ENCODE measurements at places on chromosomes 13 and 19.

GRCh38 chr13:113399755-113400149, 35.8 kb upstream of the GRTP1 start:
- no peak for DNase-seq

DNA sequence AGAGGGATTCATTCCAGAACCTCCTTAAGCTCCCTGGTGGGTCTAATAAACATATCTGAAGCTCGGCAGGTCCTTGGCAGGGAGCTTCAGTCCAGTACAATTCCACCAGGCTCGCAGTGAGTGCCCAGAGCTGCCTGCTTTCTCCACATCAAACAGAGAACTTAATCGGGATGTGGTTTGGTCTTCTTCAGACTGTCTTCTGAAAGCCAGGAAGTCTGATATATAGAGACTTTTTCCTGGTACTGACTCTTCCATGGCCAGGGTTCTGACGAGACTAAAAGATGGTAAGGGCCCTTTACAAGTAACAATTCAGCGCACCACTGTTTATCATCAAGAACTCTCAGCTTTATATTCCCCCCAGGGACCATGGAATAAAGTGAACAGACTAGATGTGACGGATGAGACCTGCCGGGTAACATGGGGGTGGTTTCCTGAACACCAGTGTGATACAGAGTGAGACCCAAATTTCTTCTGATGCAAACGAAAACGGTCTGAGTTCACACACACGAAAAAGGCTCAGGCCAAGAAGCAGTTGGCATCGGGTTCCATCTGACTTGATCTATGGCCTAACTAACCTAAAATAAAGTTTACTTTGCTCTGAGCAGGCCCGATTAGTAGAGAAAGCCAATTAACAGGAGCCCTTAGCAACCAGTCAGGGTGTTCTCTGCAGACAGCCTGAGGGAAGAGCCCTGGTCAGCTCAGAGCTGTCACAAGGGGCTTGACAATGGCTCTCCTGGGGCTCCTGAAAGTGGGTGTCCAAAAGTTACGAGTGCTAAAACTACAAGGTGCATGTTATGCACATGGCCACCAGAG, 29.0 kb downstream of the RANBP3 start:
- DNase-seq = no peak

DNA sequence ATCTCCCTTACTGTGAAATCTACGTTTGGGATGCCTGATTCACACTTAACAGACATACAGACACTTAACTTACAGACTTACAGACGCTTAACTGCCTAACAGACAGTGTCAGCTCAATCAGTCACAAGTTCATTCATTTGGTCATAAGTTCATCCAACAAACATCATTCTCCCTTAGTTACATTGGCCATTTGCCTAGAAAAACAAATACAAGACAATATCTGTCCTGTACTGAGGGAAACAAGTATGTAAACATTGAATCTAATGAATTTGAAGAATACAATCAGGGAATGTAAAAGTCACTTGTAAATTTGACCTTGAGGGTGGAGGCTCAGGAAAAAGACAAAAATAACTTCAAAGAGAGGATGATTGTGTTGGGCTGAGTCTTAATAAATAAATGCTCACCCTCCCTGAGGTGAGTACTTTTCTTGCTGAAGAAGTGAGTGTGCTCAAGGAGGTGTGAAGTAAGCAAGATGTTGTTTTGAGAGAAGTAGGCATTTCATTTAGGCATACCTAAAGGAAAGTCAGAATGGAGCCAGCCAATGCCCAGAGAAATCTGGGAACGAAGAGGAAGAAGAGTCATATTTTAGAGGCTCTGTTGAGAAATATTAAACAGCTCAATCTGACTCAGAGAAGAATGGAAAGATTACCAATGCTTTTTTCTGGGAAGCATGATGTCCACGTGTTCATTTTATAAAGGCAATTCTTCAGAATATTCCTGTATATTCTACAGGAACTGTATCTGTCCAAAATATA, 958.4 kb upstream of the SLC10A2 start:
- no peak for DNase-seq

DNA sequence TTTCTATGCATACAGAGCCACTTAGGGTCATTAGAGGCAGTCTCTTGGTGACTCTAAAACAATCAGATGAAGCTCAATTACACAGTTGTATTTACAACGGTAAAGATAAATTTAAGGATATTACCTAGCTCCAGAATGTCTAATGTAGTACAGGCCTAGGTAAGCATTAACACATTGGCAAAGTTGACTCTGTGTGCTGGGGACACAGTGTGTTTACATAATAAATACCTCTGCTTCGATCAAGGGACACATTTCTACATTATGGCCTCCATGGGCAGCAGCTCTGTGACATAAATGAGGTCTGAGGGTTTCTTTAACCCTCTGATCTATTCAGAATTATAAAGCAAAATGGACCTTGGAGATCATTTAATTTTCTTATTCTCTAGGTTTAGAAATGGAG, 74.7 kb downstream of the SERP2 start:
- DNase-seq = no peak

- DNase-seq = no peak
Measured at GRCh38 chr19:49997709-49998108, 27.5 kb downstream of the VRK3 start.

DNA sequence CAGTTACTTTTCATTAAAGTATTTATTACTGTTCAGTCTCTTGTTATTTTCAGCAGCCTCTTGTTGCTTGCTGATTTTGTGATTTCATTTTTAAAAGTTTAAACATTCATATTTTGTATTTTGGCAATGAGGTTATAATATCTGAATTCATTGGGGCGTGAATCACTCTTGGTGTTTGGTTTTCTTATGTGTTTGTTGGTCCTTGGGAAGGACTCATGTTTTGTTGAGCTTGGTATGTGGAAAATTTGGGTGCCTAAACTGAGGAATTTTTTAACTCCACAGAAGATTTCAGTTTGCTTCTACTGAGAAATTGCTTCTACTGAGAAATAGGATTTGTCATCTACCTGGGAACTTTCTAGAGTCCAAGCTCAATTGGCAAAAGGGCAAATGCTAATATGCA, 38.2 kb downstream of the PDS5B start:
- DNase-seq = no peak

- no peak for DNase-seq
Measured at GRCh38 chr13:107900775-107901174, 314.6 kb downstream of the LIG4 start.

GRCh38 chr13:108213946-108214345, 1.4 kb downstream of the LIG4 start:
- DNase-seq = no peak

GRCh38 chr19:14673088-14673487, 1.6 kb downstream of the ADGRE3 start:
- DNase-seq = no peak

- no peak for DNase-seq
Measured at GRCh38 chr13:34155931-34156607, 338.1 kb downstream of the RFC3 start.

GRCh38 chr13:113875429-113875815, 11.5 kb upstream of the GAS6 start:
- DNase-seq = no peak

DNA sequence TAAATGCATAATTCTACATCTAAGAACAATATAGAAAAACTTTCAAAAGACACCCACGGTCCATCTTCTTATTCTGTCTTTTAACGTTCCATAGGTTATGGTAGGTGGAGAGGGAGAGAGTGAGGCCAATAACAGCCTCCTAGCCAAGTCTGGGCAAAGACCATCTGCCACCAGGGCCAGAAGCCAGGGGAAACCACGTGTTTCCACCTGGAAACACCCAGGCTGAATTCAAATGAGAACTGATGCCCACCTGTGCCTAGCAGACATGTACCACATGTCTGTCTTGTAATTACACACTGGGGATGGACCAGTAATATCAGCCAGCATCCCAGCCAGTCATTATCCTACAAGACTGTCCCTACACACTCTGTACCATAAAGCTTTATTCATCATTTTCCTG, 1573.1 kb downstream of the EFNB2 start:
- DNase-seq = no peak

GRCh38 chr19:41328157-41328841, 18.3 kb downstream of the CCDC97 start:
- peak; percentile 69 for DNase-seq

DNA sequence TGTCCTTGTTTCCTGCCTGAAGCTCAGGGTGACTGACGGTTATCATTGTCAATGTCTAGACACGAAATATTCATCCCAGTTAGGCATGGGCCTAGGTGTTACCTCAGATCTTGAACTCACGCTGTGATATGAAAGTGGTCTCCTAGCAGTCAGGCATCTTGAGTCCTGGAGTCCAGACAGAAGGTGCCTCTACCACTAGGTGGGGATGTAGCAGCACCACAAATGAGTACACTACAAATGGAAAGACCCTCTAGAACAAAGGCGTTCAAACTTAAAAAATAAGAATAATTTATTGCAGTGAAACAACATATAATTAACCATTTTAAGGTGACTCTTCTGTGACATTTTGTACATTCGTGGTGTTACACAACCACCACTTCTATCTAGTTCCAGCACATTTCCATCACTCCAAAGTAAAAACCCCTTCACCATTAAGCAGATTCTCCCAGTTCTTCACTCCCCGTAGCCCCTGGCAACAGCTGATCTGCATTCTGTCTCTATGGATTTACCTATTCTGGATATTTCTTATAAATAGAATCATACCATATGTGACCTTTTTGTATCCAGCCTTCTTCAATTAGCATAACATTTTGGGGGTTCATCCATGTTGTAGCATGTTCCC, 11.9 kb upstream of the FRY start:
- peak; percentile 15 for DNase-seq

DNA sequence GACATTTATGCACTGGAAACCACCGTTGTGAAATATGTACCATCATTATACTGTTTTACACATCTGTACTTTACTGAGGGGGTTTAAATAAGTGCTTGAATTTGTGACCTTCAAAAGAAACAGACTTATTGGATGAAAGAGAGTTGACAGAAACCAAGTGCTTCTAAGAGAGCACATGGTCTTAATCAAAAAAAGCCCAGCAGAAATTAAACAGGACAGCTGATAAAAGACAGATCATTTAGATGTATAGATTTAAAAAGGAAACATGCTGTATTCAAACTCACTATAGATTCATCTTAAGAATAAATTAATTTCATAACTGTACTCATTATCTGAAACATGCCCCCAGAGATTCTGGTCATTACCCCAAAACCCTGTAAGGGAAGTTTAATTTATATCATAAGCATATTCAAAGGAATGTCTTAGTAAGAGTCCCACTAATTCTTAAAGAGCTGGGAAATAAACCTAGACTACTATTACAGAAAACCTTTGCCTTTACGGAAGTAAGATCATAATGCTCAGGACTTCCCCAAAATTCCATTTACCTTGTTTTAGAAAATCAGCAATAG, 421.8 kb downstream of the DCT start:
- no peak for DNase-seq

GRCh38 chr13:24557081-24557480, 44.5 kb upstream of the PARP4 start:
- no peak for DNase-seq

DNA sequence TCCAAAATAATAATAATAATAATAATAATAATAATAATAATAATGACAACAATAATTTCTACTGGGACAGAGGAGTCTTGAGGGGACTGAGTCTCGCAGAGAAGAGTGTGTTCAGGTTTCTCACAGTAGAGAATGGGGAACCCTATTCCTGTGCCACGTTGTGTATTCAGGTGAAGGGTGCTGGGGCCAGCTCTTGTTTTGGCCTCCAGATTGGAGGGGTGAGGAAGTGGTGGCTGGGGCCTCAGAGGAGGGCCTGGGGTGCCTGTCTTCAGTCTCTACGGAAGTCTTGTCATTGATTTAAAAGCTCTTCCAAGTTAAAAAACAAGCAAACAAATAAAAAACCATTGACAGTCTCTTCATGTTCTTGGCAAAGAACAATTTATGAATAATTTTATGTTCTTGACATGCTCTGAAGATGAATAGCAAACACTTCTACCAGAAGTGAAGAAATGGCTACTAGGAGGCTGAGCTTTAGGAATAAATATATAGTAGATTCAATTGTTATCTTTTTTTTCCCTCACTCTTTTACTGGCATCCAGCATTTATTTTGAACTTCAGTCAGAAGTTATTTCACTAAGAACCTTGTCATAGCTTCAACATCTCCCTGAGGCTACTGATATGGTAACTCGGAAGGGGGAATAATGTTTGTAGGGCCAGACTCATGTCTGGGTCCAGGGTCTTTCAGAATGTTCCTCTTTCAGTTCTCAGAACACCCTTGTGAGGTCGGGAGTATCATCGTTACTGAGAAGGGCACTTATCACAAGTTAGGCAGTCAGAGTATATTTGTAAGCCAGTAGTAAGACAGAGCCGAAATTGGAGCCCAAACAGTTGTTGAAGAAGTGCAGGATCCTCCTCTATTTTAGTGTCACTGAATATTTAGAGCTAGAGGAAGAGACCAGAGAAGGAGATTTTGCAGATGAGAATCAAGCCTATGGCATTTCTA, 13.1 kb downstream of the LRCH1 start:
- DNase-seq = no peak

- DNase-seq = no peak
Measured at GRCh38 chr13:74755065-74755464, 620.9 kb upstream of the KLF12 start.

DNA sequence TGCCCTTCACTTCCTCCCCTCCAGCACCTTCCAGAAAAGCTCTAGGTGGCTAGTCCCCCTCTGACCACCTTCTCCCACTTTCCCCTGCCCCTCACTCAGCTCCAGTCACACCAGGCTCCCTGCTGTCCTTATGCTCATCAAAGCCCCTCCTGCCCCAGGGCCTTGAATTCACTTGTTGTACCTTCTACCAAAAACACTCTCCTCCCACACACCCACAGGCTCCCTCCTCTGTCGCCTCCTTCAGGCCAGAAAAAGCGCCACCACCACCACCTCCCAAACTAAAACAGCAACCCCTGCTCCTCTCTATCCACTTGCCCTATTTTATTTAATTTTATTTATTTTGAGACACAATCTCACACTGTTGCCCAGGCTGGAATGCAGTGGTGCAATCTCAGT, 4.8 kb upstream of the CEACAM16 start:
- peak; percentile 31 for DNase-seq

DNA sequence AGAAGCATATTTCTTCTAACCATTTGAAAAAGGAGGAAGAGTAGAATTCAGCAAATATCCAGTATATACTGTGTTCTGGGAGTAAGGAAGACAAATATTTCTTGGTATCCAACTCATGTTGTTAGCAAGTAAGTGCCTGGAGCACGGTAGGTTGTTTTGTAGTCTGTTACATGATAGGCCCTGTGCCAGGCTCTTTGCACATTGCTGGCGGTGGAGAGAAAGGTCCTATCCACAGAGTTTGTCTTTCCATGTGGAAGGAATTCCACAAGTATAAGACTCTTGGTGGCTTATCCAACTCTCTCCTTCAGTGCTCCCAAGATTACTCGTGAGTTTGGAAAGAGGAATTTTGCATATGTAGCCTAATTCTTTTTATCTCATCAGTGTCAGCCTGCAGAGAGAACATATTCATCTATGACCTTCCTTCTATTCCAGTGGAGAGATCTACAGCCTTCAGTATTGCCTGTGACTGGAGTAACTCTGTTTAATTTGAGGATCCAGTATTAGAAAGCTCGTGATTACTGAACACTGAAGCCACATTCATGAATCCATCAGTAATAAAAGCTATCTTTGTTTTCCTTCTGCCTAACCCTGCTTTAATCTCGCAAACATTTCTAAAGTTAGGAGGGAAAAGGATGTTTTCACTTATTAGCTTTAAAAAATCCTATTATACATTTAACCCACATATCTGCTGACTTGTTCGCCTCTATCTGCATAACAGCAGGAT, 183.9 kb upstream of the CSNK1A1L start:
- no peak for DNase-seq

- DNase-seq = no peak
Measured at GRCh38 chr19:30249911-30250310, 122.3 kb upstream of the ZNF536 start.

GRCh38 chr13:77696879-77697216, 639 bp upstream of the SLAIN1 start:
- DNase-seq = no peak
